ENCODE measurements at places on chromosomes 12 and 14. TPM values are rescaled to one million over a fixed set of nuclear protein-coding genes. Genes with fewer than 3 reads are reported as not detected.

- no peaks in the 10 kb centered on the region for H3K36me3 ChIP-seq
- peak overlapping the region; percentile 72 for H3K4me3 ChIP-seq
- peak overlapping the region; percentile 37 for H3K27ac ChIP-seq
These were observed 1.6 kb downstream of the CD9 start for GRCh38 chr12:6201826-6202225.

GRIN2B gene
- 12.0 TPM for total RNA-seq

- H3K4me1 ChIP-seq: peaks cover 2% of the 10 kb centered on the region
- H3K27ac ChIP-seq: no peak overlapping the region
- DNase-seq: no peak
- H3K4me3 ChIP-seq: no peak overlapping the region
- H3K36me3 ChIP-seq: no peaks in the 10 kb centered on the region
These were observed 5.5 kb downstream of the DNAH10 start for GRCh38 chr12:123767613-123768012.

DNA sequence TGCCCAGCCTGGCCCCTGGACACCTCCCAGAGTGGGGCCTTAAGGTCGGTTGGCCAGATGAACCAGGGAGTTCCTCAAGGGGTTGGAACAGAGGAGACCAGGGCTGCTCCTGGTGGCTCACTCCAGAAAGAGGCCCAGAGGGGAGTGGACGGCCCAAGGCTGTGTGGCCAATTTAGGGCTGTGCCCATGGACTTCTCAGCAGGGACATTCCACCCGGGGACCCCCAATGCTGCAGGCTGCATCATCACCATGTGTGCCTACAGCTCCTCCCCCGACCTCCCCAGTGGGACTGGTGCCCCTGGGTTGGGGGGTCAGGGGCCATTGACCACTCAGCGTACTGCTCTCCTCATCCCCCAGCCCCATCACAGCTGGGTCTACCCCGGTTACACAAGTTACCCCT lies 17.6 kb upstream of the CYP46A1 start:
- no peaks in the 10 kb centered on the region for H3K27me3 ChIP-seq
- no peak for DNase-seq
- no peak overlapping the region for H3K4me3 ChIP-seq
- peaks cover 20% of the 10 kb centered on the region for H3K4me1 ChIP-seq
- H3K27ac ChIP-seq: no peak overlapping the region

- peaks cover 3% of the 10 kb centered on the region for H3K4me1 ChIP-seq
- no peak overlapping the region for H3K4me3 ChIP-seq
- no peaks in the 10 kb centered on the region for H3K27me3 ChIP-seq
- peaks cover 83% of the 10 kb centered on the region for H3K36me3 ChIP-seq
- DNase-seq: no peak
These were observed 22.4 kb downstream of the P2RX2 start for GRCh38 chr12:132640936-132641335.

GRCh38 chr12:58177366-58177765 lies 236.0 kb downstream of the ATP23 start:
- no peaks in the 10 kb centered on the region for H3K27me3 ChIP-seq
- H3K4me3 ChIP-seq: no peak overlapping the region
- H3K27ac ChIP-seq: no peak overlapping the region
- DNase-seq: no peak

DNA sequence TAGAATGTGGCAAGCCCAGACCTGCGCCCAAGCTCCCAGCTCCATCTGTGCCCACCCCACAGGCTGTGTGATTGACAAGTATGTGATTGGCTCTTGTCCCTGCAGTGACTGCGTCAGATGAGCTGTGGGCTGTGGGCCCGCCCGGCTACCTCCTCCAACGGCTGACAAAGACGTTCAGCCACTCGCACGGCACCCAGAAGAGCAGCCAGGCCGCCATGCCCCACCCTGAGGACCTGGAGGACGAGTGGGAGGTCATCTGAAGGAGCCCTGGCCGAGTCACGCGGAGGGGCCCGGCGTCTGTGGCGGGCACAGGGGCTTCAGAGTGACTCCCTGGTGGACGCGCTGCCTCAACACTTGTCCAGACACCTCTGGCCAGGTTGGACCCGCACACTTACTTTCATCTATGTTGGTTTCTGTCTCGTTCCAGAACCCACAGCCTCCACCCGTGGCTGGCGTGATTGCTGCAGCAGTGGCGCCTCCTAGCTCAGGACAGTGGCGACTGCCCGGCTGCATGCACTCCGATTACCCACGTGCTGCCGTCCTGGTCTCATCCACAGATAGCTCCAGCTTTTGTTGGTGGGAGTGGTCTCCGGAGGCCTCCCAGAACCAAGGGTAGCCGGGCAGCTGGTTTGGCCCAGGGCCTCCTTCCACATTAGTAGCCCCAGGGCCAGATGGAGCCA lies 11.4 kb downstream of the ANKRD9 start:
- no peak for DNase-seq
- no peak overlapping the region for H3K4me3 ChIP-seq
- H3K4me1 ChIP-seq: peaks cover 23% of the 10 kb centered on the region

DNA sequence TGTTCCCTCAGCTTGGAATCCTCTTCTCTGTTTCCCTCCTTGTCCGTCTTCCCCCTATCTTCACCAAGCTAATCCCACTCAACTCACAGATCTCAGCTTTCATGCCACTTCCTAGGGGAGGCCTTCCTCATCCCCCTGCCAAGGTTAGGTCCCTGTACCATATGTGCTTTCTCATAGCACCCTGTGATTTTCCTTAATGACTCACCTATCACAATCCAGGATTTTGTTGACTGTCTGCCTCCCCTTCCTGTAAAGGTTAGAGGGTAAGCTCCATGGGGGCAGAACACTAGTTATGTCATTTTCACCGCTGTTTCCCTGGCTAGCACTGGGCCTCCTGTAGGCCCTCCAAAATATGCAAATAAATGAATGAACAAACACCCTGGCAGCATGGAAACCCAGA lies 57.6 kb downstream of the CRADD start:
- no peak overlapping the region for H3K4me3 ChIP-seq
- no peaks in the 10 kb centered on the region for H3K27me3 ChIP-seq
- DNase-seq: no peak
- no peak overlapping the region for H3K27ac ChIP-seq
- H3K36me3 ChIP-seq: no peaks in the 10 kb centered on the region
- peaks cover 8% of the 10 kb centered on the region for H3K4me1 ChIP-seq

GRCh38 chr12:16189849-16190248 lies 87.6 kb downstream of the SLC15A5 start:
- H3K27ac ChIP-seq: no peak overlapping the region
- no peaks in the 10 kb centered on the region for H3K27me3 ChIP-seq
- no peaks in the 10 kb centered on the region for H3K36me3 ChIP-seq
- no peak overlapping the region for H3K4me3 ChIP-seq
- H3K4me1 ChIP-seq: no peaks in the 10 kb centered on the region

GRCh38 chr14:73696466-73697400 lies 17.5 kb downstream of the PNMA1 start:
- peaks cover 10% of the 10 kb centered on the region for H3K36me3 ChIP-seq
- no peaks in the 10 kb centered on the region for H3K4me1 ChIP-seq
- H3K4me3 ChIP-seq: no peak overlapping the region
- H3K27me3 ChIP-seq: no peaks in the 10 kb centered on the region

- no peak overlapping the region for H3K27ac ChIP-seq
- no peak overlapping the region for H3K4me3 ChIP-seq
- no peak for DNase-seq
- no peaks in the 10 kb centered on the region for H3K36me3 ChIP-seq
- H3K27me3 ChIP-seq: peaks cover 5% of the 10 kb centered on the region
These were observed 186.2 kb upstream of the C14orf180 start for GRCh38 chr14:104393199-104393897.

DNA sequence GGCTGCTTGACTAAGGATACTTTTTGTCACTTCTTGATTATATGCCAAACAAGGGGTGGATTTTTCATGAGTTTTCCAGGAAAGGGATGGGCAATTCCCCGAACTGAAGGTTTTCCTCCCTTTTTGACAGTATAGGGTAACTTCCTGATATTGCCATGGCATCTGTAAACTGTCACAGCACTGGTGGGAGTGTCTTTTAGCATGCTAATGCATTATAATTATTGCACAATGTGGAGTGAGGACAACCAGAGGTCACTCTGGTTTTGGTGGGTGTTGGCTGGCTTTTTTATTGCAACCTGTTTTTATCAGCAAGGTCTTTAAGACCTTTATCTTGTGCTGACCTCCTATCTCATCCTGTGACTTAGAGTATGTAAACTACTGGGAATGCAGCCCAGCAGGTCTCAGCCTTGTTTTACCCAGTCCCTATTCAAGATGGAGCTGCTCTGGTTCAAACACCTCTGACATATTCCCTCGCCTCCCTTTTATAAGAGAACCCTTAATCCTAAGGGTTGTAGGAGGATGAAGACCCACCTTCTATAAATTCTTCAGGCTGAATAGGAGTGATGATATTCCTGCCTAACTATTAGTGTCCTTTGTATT lies 471.2 kb downstream of the ATP23 start:
- H3K27me3 ChIP-seq: no peaks in the 10 kb centered on the region
- H3K27ac ChIP-seq: no peak overlapping the region
- no peaks in the 10 kb centered on the region for H3K4me1 ChIP-seq
- no peak for DNase-seq
- no peaks in the 10 kb centered on the region for H3K36me3 ChIP-seq

DNA sequence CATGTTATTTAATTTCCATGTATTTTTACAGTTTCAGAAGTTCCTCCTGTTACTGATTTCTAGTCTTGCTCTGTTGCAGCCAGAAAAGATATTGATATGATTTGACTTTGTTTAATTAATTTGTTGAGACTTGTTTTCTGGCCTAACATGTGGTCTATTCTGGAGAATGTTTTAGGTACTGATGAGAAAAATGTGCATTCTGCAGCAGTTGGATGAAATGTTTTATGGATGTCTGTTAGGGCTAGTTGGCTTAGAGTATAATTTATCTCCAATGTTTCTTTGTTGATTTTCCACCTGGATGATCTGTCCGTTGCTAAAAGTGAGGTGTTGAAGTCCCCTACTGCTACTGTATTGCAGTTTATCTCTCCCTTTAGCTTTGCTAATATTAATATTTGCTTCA lies 54.4 kb downstream of the GPR137C start:
- H3K27ac ChIP-seq: no peak overlapping the region
- no peaks in the 10 kb centered on the region for H3K27me3 ChIP-seq
- peaks cover 7% of the 10 kb centered on the region for H3K36me3 ChIP-seq
- H3K4me1 ChIP-seq: no peaks in the 10 kb centered on the region

- H3K27me3 ChIP-seq: no peaks in the 10 kb centered on the region
- H3K4me3 ChIP-seq: no peak overlapping the region
- H3K36me3 ChIP-seq: no peaks in the 10 kb centered on the region
- H3K27ac ChIP-seq: no peak overlapping the region
- no peak for DNase-seq
These were observed 48.7 kb upstream of the KITLG start for GRCh38 chr12:88628856-88629509.

DNA sequence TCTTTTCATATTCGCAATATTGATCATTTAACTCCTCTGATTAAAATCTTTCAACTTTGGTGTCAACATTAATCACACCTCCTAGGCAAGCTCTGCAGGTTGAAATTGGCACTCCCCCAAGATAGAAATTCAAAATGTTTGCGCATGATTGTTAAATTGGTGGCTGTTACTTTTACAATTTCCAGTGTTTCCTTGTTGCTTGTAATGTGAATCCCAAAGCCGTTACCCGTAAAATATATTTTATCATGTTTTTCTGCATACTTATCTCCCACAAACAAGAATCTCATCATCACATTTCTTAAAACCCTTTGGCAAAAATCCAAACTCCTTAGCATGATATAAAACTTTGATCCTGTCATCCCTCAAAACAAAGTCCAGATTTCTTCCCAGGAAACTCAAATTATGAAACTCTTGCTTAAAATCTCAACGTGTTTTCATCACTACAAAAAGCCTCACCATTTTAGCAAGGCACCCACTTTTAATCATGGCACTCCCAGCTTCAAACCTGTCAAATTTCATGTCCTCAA lies 14.7 kb downstream of the RTL1 start:
- peaks cover 8% of the 10 kb centered on the region for H3K4me1 ChIP-seq
- H3K36me3 ChIP-seq: peaks cover 33% of the 10 kb centered on the region
- no peaks in the 10 kb centered on the region for H3K27me3 ChIP-seq
- H3K4me3 ChIP-seq: no peak overlapping the region

GRCh38 chr12:128909653-128910052 lies 56.4 kb downstream of the GLT1D1 start:
- DNase-seq: no peak
- H3K4me3 ChIP-seq: no peak overlapping the region

GRCh38 chr12:8692573-8692972 lies 5.2 kb upstream of the RIMKLB start:
- peaks cover 15% of the 10 kb centered on the region for H3K4me1 ChIP-seq
- H3K27me3 ChIP-seq: no peaks in the 10 kb centered on the region
- no peak overlapping the region for H3K4me3 ChIP-seq
- peak overlapping the region; percentile 81 for H3K27ac ChIP-seq

- H3K4me1 ChIP-seq: no peaks in the 10 kb centered on the region
- no peak overlapping the region for H3K4me3 ChIP-seq
- H3K27me3 ChIP-seq: no peaks in the 10 kb centered on the region
- H3K27ac ChIP-seq: no peak overlapping the region
- no peaks in the 10 kb centered on the region for H3K36me3 ChIP-seq
These were observed 52.8 kb upstream of the SLC2A13 start for GRCh38 chr12:40158592-40159111.

ASIC1 gene
- 25.1 TPM for total RNA-seq

NEMF gene
- 111 TPM for total RNA-seq

GRCh38 chr12:52184813-52185212 lies 7.0 kb downstream of the KRT80 start:
- H3K4me3 ChIP-seq: no peak overlapping the region
- DNase-seq: no peak
- H3K27me3 ChIP-seq: no peaks in the 10 kb centered on the region
- no peaks in the 10 kb centered on the region for H3K36me3 ChIP-seq

DNA sequence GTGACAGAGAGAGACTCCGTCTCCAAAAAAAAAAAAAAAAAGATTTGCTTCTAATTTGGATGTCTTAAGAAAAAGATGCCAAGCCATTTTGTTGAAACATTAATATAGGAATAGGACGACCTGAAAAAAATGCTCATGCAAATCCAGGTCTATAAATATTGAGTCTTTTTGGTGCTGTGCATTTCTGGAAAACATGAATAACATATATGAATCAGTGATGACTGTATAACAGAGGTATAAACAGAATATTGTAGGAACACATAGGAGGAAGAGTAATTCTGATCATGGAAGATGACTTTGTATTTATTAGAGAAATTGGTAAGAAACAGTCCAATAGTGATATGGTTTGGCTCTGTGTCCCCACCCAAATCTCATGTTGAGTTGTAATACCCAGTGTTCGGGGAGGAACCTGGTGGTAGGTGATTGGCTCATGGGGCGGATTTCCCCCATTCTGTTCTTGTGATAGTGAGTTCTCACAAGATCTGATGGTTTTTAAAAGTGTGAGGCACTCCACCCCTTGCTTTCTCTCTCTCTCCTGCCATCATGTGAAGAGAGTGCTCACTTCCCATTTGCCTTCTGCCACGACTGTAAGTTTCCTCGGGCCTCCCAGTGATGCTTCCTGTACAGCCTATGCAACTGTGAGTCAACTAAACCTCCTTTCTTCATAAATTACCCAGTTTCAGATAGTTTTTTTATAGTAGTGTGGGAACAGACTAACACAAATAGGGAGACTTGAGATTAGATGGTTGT lies 3.0 kb upstream of the SRSF5 start:
- no peak overlapping the region for H3K4me3 ChIP-seq
- DNase-seq: no peak
- H3K4me1 ChIP-seq: peaks cover 12% of the 10 kb centered on the region
- H3K27me3 ChIP-seq: no peaks in the 10 kb centered on the region
- H3K27ac ChIP-seq: no peak overlapping the region
